Ovary (tissue), 10 donors: ENCODE measurements at places on chromosomes 2 and 18. TPM values are rescaled to one million over a fixed set of nuclear protein-coding genes. Genes with fewer than 3 reads are reported as not detected.

DNA sequence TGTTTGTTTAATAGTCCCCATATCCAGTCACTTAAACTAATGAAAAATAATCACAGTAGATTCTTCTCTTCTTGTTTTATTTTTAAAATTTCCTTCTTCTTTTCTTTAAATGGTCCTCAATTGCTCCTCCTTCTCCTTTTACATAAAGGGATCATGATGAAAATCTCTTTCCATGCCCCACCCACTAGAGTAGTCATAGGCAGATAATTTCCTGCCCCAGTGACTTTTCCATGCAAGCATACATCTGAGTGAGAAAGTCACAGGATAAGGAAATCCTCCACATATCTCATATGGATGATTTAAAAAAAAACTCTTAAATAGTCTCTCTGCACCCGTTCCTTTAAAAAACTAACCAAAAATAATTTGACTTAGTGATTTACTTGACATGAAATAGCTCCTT is 552.3 kb upstream of the SETBP1 start:
- H3K4me3 ChIP-seq: no peak overlapping the region
- H3K36me3 ChIP-seq: no peaks in the 10 kb centered on the region
- no peak overlapping the region for H3K27ac ChIP-seq
- no peak for DNase-seq
- H3K27me3 ChIP-seq: no peaks in the 10 kb centered on the region

- H3K27me3 ChIP-seq: no peaks in the 10 kb centered on the region
- no peaks in the 10 kb centered on the region for H3K4me1 ChIP-seq
- no peak overlapping the region for H3K4me3 ChIP-seq
- no peaks in the 10 kb centered on the region for H3K36me3 ChIP-seq
- no peak for DNase-seq
Measured at GRCh38 chr2:166651080-166651675, 157.1 kb upstream of the SCN7A start.

GRCh38 chr2:70890469-70891065 is 45.1 kb upstream of the ATP6V1B1 start:
- H3K4me3 ChIP-seq: no peak overlapping the region
- no peak overlapping the region for H3K27ac ChIP-seq
- H3K27me3 ChIP-seq: no peaks in the 10 kb centered on the region
- peaks cover 5% of the 10 kb centered on the region for H3K4me1 ChIP-seq

GRCh38 chr2:241364781-241365180 is 8.7 kb downstream of the FARP2 start:
- peak overlapping the region; percentile 9 for H3K27ac ChIP-seq
- H3K4me3 ChIP-seq: no peak overlapping the region
- H3K27me3 ChIP-seq: no peaks in the 10 kb centered on the region
- no peak for DNase-seq
- no peaks in the 10 kb centered on the region for H3K36me3 ChIP-seq

DNA sequence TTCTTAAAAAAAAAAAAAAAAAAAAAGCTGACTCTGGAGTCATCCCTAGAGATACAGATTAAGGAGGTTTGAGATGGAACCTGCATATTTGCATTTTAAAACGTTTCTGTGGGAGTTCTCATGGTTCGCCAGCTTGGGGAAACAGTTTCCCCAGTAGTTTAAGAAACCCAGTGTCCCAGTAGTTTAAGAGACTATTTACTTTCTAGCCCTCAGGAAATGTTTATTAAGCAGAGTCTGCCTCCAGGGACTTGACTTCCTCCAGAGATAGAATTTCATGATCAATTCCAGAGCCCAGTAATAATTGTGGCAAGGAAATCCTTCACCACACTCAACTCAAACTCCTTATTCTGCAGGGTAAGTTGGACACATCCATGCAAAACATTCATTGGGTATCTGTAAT is 39.1 kb downstream of the DIPK1C start:
- H3K4me3 ChIP-seq: no peak overlapping the region
- DNase-seq: no peak
- no peaks in the 10 kb centered on the region for H3K27me3 ChIP-seq
- H3K36me3 ChIP-seq: no peaks in the 10 kb centered on the region
- no peak overlapping the region for H3K27ac ChIP-seq
- H3K4me1 ChIP-seq: no peaks in the 10 kb centered on the region

Gene IER3IP1
- 12.1 TPM for polyA plus RNA-seq

- no peak overlapping the region for H3K27ac ChIP-seq
- no peak for DNase-seq
Measured at GRCh38 chr2:20668871-20669475, 2.0 kb downstream of the GDF7 start.

DNA sequence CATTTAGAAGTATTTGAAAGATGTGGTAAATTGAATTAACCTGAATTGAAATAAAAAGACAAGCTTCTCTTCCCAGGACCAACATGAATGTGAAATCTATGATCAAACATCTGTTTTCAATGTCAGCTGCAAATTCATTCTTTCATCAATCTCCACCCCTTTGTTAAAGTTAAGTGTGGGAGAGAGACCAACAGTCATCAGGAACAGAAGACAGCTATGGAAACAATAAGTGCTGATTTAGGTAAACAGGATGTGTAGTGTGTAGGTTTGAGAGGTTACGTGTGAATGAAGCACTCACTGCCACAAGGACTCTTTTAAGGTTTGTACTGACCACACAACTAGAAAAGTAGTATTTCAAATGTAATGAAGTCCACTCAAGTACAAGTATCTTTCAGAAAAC is 1659.8 kb upstream of the CELF4 start:
- H3K27ac ChIP-seq: no peak overlapping the region
- H3K4me3 ChIP-seq: no peak overlapping the region
- no peaks in the 10 kb centered on the region for H3K4me1 ChIP-seq
- H3K36me3 ChIP-seq: no peaks in the 10 kb centered on the region
- no peak for DNase-seq

- peak overlapping the region; percentile 70 for H3K4me3 ChIP-seq
- DNase-seq: no peak
- H3K27ac ChIP-seq: peak overlapping the region; percentile 68
- H3K4me1 ChIP-seq: peaks cover 17% of the 10 kb centered on the region
Measured at GRCh38 chr2:96816836-96817702, 1.0 kb downstream of the CNNM3 start.

Gene KCNF1
- polyA plus RNA-seq: not detected

Gene ACADL
- 10.5 TPM for polyA plus RNA-seq

DNA sequence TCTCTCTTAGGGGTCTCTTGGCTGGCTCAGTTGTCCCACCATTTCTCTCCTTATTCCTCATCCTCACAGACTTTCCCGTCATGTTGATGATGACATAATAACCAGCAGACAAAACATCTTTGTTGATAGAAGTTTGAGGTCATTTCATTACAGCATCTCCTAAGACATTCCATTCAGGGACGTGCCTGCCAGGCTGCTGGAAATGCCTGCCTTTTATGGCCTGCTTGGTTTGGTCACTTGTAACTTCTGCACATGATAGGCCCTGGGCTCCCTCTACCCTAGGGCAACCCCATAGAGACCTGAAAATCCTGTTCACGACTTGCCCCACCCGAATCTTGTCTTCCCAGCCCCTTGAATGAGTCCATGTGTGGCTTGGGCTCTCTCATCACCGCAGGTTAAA is 81.7 kb downstream of the SDC1 start:
- no peak for DNase-seq
- no peaks in the 10 kb centered on the region for H3K36me3 ChIP-seq
- no peak overlapping the region for H3K27ac ChIP-seq
- peaks cover 1% of the 10 kb centered on the region for H3K4me1 ChIP-seq
- H3K27me3 ChIP-seq: no peaks in the 10 kb centered on the region

DNA sequence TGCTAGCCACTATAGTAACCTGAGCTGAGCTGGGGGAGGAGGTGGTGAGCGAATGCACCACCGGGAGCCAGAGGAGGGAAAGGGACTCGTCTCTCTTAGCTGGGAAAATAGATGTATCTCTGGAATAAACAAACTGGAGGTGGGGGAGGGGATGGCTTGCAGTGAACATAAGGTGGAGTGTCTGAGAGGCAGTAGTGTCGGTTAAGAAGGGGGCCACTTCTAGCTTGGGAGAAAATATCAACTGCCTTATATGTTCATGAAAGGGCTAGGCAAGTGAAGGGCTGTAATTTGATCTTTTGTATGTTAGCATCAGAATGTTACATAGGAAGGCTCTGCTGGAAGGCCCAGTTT is 2.2 kb downstream of the SETBP1 start:
- no peaks in the 10 kb centered on the region for H3K27me3 ChIP-seq
- peak; percentile 54 for DNase-seq
- no peaks in the 10 kb centered on the region for H3K36me3 ChIP-seq
- H3K27ac ChIP-seq: peak overlapping the region; percentile 91
- H3K4me3 ChIP-seq: peak overlapping the region; percentile 72

Gene DSG4
- not detected for polyA plus RNA-seq

- H3K36me3 ChIP-seq: no peaks in the 10 kb centered on the region
- H3K27ac ChIP-seq: no peak overlapping the region
Measured at GRCh38 chr18:23257137-23257536, 121.9 kb downstream of the CABLES1 start.

GRCh38 chr2:54546923-54547720 is 91.0 kb downstream of the SPTBN1 start:
- no peak overlapping the region for H3K27ac ChIP-seq
- DNase-seq: no peak
- H3K27me3 ChIP-seq: no peaks in the 10 kb centered on the region
- peaks cover 9% of the 10 kb centered on the region for H3K4me1 ChIP-seq

- no peaks in the 10 kb centered on the region for H3K27me3 ChIP-seq
- no peaks in the 10 kb centered on the region for H3K36me3 ChIP-seq
- H3K4me1 ChIP-seq: no peaks in the 10 kb centered on the region
- DNase-seq: no peak
Measured at GRCh38 chr2:24540011-24540477, 49.0 kb downstream of the NCOA1 start.

Gene TSPYL6
- not detected for polyA plus RNA-seq

- H3K36me3 ChIP-seq: no peaks in the 10 kb centered on the region
- no peak overlapping the region for H3K4me3 ChIP-seq
- H3K27me3 ChIP-seq: no peaks in the 10 kb centered on the region
- no peak overlapping the region for H3K27ac ChIP-seq
Measured at GRCh38 chr2:50167271-50167670, 864.7 kb downstream of the NRXN1 start.

DNA sequence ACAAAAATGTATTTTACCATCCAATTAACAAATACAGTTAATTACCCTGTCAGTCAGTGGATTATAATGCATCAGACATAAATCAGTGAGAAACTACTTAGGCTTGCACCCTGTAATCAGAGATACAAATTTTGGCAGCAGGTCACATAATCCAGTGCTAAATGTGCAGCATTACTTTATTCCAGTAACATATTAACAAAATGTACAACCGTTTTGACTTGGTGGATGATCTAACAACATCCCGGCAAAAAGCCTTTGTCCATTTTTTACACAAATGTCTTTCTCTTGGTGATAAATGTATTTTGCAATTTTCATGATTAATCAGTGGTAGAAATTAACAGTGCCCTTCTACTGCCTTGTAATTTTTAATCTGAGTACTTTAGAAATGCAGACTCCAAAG is 162.8 kb downstream of the LRP1B start:
- no peak overlapping the region for H3K27ac ChIP-seq
- no peaks in the 10 kb centered on the region for H3K4me1 ChIP-seq
- H3K36me3 ChIP-seq: no peaks in the 10 kb centered on the region
- no peak for DNase-seq
- H3K27me3 ChIP-seq: no peaks in the 10 kb centered on the region

DNA sequence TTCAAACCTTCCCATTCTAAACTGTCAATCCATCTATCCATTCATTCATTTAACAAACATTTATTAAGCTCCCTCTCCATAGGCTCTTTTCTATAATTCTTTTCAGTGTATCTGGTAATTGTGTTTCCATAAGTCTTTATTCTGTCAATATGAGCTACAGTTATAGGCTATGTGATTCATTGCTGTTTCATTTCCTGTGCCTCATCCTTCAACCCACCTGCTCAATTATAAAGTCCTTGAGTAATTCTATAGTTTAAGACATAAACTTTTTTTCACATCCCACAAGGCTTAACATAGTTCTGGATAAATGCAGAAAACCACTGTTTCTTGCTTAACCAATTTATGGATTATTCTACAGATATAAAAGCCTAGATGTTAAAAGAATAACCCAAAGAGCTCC is 84.2 kb upstream of the PIK3C3 start:
- H3K4me3 ChIP-seq: no peak overlapping the region
- H3K27ac ChIP-seq: no peak overlapping the region
- DNase-seq: no peak
- no peaks in the 10 kb centered on the region for H3K36me3 ChIP-seq
- H3K4me1 ChIP-seq: no peaks in the 10 kb centered on the region
